ENCODE measurements at places on chromosomes 5 and 9.

- no peak for DNase-seq
Measured at GRCh38 chr9:105141146-105141975, 103.1 kb upstream of the SLC44A1 start.

DNA sequence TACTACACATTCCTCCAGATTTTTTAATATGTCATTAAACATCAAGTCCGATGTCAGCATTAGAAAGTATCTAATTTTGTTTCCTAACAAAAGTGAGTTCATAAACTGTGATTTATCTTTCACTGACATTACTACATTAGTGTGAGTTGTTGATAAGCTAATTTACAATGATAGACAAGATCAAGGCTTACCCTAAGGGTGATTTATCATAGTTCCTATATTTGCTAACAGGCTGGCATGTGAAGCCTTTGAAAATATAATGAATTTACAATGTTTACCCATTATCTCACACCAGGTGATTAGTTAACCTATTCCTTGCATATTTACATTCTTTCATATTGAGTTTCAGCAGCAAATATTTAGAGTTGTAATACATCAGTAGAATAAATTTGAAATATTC, 1096.9 kb upstream of the NUDT12 start:
- DNase-seq = no peak

GRCh38 chr5:58505502-58505901, 14.3 kb downstream of the GAPT start:
- no peak for DNase-seq

- DNase-seq = no peak
Measured at GRCh38 chr5:73395256-73395655, 53.3 kb downstream of the FOXD1 start.

- no peak for DNase-seq
Measured at GRCh38 chr5:81751836-81752643, 1.1 kb upstream of the SSBP2 start.

- no peak for DNase-seq
Measured at GRCh38 chr9:36113999-36114398, 22.5 kb upstream of the GLIPR2 start.

All from stimulated activated CD4-positive, alpha-beta T cell treated with anti-CD3 and anti-CD28 coated beads, Interleukin-2, amount 100 ng/mL, for 4 hours (primary cell).